ENCODE measurements at places on chromosomes 7 and 10.

DNA sequence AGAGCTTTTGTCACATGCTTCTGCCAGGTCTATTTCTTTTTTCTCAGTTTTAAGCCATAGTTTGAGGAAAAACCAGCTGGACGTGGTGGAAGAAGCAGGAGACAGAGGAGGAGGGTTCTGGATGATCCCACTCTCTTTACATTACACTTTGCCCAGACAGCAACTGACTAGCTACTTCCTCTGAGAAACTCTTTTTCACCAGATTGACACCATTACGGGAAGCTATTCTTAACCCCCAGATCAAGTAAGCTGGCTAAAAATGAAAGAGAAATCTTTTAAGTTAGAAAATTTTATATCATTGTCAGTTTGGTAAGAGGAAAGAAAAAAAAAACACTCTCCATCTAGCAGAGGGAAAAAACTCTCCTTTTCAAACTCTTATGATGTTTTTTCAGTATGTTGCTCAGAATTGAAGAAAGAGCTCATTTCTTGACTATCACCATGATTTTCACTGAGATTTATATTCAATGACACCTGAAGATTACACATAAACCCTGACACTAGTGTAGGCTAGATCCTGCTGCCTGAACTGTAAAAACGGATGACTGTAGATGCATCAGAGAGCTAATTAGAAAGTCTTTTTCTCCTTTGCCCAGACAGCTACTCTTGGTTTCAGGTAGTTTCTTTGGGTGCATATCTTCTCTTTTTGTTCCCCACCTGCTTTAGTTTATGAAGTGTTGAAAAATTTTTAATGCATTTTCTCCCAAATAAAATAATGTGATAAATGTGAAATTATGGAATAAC is 203.1 kb downstream of the TFEC start:
- DNase-seq: no peak

- DNase-seq: no peak
Measured at GRCh38 chr7:147968046-147968610, 622.4 kb upstream of the C7orf33 start.

GRCh38 chr10:50390302-50390701 is 139.0 kb upstream of the ASAH2 start:
- no peak for DNase-seq

DNA sequence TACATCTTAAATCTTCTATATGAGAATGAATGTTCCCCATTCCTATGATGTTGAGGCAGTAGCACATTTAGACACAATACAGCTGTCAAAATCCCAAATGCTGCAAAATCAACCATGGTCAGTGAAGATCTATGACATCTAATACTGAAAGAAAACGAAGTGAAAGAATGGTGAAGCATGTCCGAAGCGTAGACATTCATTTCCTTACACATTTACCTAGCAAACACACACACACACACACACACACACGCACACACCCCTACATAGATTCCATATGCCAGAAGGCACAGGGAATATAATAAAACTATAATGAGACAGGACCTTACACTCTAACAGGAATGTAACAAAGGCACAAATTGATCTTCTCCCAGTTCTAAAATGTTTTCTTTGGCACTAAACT is 32.5 kb downstream of the CCDC6 start:
- DNase-seq: no peak

DNA sequence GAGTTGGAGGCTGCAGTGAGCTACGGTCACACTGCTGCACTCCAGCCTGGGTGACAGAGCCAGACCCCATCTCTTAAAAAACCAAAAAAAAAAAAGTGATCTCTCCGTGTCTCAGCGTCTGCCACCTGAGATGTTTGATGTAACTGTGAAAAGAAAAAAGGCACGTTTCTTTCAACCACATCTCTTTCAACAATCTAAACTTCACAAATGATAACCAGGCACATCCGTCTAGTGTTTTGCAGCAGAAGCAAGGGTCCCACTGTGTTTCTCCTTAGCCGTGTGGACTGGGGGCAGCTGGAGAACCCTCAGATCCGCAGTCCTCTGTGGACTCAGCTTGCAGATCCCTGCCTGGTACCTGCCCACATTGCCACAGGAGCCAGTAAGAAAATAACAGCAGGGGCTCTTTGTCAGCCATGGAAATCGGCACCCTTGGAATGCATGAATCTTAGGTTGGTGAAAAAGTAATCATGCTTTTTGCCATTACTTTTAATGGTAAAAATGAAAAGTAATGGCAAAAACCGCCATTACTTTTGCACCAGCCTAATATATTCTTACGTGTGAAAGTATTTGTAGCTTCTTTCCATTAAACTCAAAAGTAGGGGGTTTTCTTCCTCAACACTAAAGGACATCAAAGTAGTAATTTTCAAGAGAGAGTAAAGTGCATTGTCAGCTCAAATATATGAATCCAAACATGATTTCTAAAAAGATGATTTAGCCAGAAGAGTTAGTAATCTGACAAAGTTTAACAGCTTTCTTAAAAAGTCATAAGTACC is 276.5 kb downstream of the CCDC3 start:
- DNase-seq: no peak

DNA sequence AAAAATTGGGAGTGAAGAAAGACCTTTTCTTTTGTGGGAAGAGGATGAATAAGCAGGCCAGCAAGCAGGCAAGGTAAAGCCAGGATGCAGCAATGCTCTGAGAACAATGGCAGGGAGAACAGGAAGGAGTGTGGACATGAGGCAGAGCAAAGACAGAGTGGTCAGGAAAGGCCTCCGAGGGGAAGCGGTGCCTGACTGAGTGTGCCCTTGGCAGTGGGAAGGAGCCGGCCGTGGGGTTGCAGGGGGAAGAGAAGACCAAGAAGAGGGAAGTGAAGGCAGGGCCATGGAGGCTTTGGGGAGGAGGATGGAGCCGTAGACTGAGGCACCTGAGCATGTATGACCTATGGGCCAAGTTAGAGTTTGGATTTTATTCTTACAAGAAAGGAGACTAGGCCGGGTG is 21.9 kb upstream of the ZNF212 start:
- DNase-seq: no peak

GRCh38 chr10:116270771-116271592 is 2.0 kb downstream of the GFRA1 start:
- no peak for DNase-seq

- no peak for DNase-seq
Measured at GRCh38 chr10:52678611-52679010, 94.0 kb downstream of the MBL2 start.

- DNase-seq: no peak
Measured at GRCh38 chr7:27387864-27388263, 145.3 kb downstream of the EVX1 start.

GRCh38 chr10:2208106-2208505 is 470.8 kb upstream of the ADARB2 start:
- DNase-seq: no peak

DNA sequence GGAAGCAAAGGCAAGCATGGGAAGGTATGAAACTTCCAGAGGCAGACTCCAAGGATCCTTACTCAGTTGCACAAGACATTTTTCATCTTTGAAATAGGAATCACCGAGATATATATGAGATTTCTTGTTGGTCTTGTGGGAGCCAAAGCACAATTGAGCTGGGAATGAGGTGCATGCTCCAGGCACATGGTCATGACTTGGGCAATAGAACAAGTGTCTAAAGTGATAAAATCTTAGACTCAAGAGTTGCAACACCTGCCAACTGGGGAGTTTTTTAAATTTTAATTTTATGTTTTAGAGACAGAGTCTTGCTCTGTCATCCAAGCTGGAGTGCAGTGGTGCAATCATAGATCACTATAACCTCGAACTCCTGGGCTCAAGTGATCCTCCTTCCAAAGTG is 169.5 kb upstream of the ADCY1 start:
- no peak for DNase-seq

GRCh38 chr7:151710646-151711434 is 166.1 kb downstream of the PRKAG2 start:
- DNase-seq: peak; percentile 36

GRCh38 chr7:79091661-79092060 is 361.8 kb downstream of the MAGI2 start:
- peak; percentile 26 for DNase-seq

DNA sequence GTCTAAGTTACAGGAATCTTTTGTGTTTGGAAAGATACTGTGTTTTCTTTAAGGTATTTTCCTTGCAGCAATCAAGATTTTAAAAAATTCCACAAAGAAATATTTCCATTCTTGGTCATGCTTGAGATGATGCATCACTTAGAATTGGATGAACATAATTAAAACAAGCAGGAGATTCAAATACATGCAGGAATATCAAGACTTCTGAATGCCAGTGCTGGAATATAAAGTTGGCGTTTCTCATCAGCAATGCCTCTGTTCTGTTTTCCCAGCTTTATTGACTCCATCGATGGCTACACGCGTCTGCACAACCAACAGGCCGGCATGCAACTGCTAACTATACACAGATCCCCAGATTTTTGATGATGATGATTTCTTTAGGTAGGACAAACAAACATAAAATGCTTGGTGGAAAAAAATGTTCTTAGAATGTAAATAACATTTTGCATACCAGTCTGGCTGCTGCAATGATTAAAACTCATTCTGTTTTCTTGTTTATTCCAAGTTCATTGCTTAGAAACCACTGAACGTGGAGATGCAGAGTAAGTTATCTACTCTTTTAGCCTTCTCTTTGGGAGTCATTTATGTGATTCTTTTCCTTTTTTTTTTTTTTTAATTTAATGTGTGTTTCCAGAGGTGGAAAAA is 91.3 kb upstream of the FAM171A1 start:
- DNase-seq: no peak

DNA sequence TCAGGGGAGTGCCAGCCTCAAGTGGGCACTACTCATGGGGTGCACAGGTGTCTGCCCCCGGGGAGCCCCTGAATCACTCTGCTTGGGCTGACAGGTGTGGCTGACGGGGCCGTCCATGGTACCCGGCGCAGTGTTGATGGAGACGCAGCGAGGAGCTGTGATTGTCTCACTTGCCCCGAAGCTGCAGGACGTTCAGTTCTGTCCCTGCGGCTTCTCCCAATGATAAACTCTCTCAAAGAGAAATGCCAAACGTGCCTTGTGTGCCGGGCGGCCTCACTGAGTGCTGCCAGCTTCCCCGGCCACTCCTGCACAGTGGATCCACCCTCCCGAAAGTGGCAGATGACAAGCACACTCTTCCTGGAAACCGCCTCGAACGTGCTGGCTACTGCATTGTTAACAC is 203.2 kb downstream of the DNAJB6 start:
- no peak for DNase-seq

DNA sequence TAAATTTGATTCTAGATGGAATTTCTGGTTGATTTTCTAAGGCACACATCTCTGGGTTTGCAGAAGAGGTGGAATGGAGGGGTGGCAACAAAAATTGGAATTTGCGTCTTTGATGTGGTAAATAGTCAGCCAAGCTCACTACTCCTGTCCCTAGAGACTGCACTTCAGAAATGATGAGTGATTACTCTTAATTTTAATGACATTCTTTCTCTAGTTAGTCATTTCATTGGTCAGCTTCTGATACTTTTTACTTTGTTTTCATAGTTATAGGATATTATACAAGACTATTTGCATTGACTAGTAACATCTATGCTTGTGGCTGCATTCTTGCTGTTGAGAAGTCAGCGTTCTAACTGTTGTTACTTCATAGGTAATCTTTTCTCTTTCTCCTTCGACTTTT is 658.3 kb downstream of the SUGCT start:
- peak; percentile 86 for DNase-seq

- no peak for DNase-seq
Measured at GRCh38 chr10:97503406-97503805, 4.7 kb downstream of the UBTD1 start.

GRCh38 chr10:113390896-113391295 is 162.0 kb upstream of the HABP2 start:
- no peak for DNase-seq

- no peak for DNase-seq
Measured at GRCh38 chr7:107224374-107225223, 55.8 kb downstream of the HBP1 start.

- no peak for DNase-seq
Measured at GRCh38 chr10:63421591-63421990, 44.2 kb downstream of the JMJD1C start.

GRCh38 chr10:124296121-124296812 is 122.5 kb downstream of the OAT start:
- DNase-seq: peak; percentile 44

DNA sequence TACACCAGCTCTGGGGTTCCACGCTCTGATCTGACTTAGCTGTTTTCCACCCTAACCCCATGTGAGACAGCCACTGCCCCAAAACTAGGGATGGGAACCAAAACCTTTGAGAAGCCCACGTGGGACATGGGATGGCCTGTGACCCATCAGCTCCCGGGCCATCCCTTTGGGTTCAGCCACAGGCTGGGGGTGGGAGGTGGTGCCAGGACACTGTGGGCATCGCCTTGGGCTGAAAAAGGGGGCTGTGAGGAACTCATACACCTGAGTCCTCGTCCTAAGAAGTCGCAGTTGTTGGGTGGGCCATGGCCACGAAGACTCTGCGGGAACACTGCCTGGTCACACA is 379.1 kb downstream of the DNAJB6 start:
- DNase-seq: no peak

- peak; percentile 72 for DNase-seq
Measured at GRCh38 chr10:58653139-58653538, 140.5 kb downstream of the BICC1 start.

- no peak for DNase-seq
Measured at GRCh38 chr10:124129471-124129870, 36.1 kb upstream of the CHST15 start.

DNA sequence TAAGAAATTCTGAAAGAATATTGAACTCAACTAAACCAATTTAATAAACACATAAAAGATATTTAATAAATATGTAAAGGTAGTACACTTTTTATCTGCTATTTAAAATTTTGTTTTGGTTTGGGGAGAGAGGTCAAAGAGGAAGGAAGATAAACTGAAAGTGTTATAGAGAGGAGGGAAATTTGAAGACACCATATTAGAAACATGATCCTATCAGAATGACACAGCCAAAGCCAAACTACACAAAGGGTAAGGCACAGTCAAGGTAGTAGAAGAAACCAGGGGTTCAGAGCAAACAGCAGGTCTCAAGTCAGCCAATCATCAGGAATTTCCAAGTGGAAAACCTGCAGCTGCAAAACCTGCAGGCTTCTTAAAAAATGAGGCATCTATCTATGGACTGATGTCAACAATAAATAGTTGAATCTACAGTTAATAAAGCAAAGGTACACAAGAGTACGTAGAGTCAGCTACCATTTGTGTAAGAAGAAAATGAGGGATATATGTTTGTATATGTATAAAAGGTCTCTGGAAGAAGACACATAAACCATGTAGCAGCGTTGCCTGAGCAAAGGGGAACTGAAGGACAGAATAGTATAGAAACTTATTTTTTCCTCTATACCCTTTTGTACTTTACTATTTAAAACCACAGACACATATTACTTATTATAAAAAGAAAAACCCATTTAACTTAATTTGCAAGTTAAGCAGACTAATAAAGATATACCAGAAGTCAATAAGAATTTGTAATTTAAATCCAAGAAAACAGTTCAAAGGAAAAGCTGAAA is 10.0 kb downstream of the ZNF800 start:
- no peak for DNase-seq

DNA sequence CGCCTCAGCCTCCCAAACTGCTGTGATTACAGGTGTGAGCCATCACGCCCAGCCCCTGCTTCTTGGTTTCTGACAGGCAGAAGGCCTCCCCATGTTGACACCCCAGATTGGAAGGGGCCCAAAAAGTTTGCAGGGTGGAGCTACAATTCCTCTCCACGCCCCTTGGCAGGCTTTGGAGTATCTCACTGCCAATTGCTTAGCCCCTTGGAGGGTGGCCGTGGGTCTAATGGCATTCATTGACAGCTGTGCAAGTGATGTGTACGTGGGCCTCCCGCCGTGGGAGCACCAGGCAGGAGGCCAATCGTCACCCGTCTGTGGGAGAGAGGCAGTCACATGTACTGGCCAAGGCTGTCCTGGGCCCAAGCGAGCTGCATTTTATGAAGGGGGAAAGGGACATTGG is 73.7 kb upstream of the PPIF start:
- no peak for DNase-seq

All from LHCN-M2 (cell line).